ENCODE measurements at places on chromosomes 4 and X.

- DNase-seq: no peak
Observed at GRCh38 chrX:26328608-26329319, 112.8 kb downstream of the MAGEB5 start.

DNA sequence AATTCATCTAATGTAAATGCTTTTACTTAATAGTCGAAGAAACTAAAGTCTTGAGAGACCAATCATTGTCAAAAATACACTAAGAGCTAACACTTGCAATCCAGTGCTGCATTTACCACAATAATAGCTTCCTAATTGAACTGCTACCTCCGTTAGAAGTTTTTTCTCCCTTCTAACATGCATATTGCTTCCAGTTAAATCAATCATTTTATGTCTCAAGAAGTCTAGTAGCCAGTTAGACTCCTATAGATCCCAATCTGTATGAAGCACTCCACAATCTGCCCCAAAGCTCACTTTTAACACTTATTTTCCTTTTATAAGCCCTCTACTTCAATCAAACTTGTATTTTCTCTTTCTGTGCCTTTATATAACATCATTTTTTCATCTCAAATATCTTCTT lies 41.4 kb upstream of the GRID2 start:
- no peak for DNase-seq

GRCh38 chrX:8278557-8278956 lies 107.5 kb upstream of the VCX2 start:
- DNase-seq: no peak

- DNase-seq: no peak
Observed at GRCh38 chr4:148998719-148999118, 556.5 kb upstream of the NR3C2 start.

DNA sequence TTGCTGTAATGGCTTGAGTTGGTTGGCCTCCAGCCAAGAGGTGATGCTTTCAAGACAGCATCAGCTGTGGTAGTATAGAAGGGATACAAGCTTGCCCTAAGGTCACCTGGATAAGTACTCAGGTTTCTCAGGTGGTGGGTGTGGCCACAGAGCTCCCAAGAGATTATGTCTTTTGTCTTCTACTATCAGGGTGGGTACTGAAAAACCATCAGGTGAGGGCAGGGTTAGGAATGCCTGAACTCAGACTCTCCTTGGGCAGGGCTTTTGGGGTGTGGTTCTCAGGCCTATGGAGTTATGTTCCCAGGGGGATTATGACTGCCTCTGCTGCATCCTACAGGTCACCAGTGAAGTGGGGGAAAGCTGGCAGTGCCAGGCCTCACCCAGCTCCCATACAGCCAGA lies 654.6 kb upstream of the GALNT7 start:
- DNase-seq: no peak

DNA sequence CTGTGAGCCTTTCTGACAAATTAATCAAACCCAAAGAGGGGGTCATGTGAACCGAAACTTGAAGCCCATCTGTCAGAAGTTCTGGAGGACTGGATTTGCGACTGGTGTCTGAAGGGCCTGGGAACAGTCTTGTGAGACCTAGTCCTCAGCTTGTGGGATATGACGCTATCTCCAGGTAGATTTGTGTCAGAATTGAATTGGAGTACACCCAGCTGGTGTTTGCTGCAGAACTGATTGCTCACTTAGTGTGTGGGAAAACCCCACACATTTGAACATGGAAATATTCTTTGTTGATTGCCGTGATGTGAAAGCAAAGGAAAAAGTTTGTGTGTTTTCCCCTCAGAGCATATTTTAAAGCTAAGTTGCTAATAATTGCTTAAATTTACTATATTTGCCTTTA lies 30.3 kb upstream of the TMSB15B start:
- no peak for DNase-seq

DNA sequence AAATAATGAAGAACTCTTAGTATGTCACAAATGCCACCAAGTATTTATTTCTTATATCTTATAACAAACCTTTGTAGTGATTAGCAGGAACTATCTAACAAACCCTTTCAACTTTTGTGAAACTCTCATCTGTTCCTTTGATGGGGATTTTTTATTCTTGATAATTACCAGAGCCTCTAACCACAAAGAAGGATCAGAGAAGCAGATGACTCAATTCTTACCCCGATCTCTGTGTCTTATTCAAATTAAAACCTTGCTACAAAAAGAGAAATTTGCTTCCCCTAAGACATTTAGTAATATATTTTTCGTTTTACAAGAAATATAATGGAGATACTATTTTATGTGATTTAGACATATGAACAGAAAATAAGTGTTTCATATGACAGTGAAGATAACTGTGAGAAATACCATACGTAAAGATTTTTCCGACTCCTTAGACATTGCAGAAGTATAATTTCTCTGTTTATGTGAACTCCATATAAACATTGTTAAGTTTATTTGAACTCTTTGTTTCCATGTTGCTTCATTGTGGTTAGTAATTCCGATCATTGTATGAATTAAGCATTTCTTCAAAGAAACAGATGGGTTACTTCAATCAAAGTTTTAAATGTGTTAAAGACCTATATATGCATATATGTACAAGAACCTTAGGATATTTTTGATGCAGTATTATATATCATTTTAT lies 205.4 kb downstream of the CFAP299 start:
- DNase-seq: no peak

DNA sequence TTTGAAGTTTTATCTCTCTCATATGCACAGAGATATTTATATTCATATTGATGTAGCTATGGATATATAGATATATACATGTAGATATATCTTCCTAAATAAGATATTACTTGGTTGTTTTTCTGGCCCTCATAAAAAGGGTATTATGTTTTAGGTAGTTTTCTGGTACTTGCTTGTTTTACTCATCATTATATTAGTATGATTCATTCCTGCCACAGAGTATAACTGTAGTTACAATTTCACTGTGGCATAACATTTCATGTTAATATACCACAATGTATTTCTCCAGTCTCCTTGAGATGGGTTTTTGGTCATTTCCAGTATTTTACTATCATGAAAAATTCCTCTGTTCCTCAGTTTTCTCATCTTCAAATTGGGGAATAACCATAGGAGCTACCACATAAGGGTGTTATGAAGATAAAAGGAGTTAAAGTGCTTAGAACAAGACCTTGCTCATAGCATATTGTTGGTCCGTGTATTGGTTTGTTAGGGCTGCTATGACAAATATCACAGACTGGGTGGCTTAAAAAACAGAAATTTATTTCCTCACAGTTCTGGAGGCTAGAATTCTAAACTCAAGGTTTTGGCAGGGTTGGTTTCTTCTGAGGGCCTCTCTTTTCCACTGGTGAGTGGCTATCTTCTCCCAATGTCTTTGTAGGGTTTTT lies 129.7 kb downstream of the TMEM164 start:
- DNase-seq: no peak

GRCh38 chrX:155052738-155053498 lies 18.0 kb downstream of the CMC4 start:
- DNase-seq: no peak

All from DMS 273 treated with DMSO at 0.1 percent for 48 hours (cell line).